ENCODE measurements at places on chromosomes 11 and 22. TPM values are rescaled to one million over a fixed set of nuclear protein-coding genes. Genes with fewer than 3 reads are reported as not detected.

ANGPTL5 gene
- not detected for total RNA-seq

GRCh38 chr22:26436903-26437515, 7.9 kb downstream of the ASPHD2 start:
- DNase-seq, result no peak

- DNase-seq, result no peak
Observed at GRCh38 chr11:116700586-116701220, 72.1 kb downstream of the BUD13 start.

GRCh38 chr22:28444659-28445058, 235.0 kb downstream of the TTC28 start:
- DNase-seq, result no peak

DNA sequence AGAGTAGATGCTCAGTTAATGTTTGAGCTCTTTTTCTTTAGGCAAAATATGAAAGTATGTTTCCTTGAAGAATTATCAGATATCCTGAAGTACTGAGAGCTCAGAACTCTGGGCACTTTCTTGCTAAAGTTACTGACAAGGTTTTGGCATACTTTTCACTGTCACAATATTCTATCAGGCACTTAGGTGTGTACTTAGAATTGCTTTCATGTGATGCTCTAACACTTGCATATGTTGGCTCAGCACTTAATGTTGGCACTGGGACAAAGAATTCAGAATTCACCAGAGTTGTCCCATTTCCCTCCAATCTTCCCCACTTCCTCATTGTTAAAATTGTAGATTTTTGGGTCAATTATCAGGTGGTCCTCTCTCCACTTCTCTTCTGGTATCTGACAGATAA, 5.0 kb downstream of the MMP20 start:
- DNase-seq, result no peak

- no peak for DNase-seq
Observed at GRCh38 chr11:77217156-77217555, 84.3 kb downstream of the GDPD4 start.

GRCh38 chr11:33262011-33262645, 4.9 kb downstream of the HIPK3 start:
- no peak for DNase-seq
